Activated CD4-positive, alpha-beta T cell treated with anti-CD3 and anti-CD28 coated beads, Interleukin-2, amount 10 ng/mL, durations not matched to agents 7 days and 5 days (primary cell): ENCODE measurements at places on chromosomes 16 and 17.
A peak's percentile ranks its signal among the peaks of the same experiment; 100 is the strongest.

- H3K4me3 ChIP-seq, result no peak overlapping the region
- no peaks in the 10 kb centered on the region for H3K36me3 ChIP-seq
- no peaks in the 10 kb centered on the region for H3K27me3 ChIP-seq
These were observed 71.8 kb downstream of the IRF8 start for GRCh38 chr16:85970738-85971137.

DNA sequence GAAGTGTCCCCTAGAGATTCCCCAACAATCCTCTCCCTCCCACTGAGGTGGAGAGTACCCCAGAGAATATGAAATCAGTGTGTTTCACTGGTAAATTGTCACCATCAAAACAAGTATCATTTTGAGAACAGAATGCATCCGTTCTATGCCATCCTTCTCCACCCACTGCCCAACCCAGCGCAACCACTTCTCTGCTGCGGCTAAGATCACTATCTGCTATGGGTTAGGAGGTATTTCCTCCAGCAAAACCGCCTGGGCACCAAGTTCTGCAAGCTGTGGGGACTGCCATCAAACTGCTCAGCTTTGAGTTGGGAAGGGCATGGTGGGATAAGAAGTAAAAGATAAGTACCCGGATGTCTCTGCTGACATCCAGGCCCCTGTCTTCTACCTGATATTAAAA is 24.4 kb downstream of the CNTNAP1 start:
- peak; percentile 64 for DNase-seq
- no peak overlapping the region for H3K27ac ChIP-seq
- H3K36me3 ChIP-seq, result peaks cover 88% of the 10 kb centered on the region
- H3K4me3 ChIP-seq, result no peak overlapping the region
- peaks cover 35% of the 10 kb centered on the region for H3K4me1 ChIP-seq

DNA sequence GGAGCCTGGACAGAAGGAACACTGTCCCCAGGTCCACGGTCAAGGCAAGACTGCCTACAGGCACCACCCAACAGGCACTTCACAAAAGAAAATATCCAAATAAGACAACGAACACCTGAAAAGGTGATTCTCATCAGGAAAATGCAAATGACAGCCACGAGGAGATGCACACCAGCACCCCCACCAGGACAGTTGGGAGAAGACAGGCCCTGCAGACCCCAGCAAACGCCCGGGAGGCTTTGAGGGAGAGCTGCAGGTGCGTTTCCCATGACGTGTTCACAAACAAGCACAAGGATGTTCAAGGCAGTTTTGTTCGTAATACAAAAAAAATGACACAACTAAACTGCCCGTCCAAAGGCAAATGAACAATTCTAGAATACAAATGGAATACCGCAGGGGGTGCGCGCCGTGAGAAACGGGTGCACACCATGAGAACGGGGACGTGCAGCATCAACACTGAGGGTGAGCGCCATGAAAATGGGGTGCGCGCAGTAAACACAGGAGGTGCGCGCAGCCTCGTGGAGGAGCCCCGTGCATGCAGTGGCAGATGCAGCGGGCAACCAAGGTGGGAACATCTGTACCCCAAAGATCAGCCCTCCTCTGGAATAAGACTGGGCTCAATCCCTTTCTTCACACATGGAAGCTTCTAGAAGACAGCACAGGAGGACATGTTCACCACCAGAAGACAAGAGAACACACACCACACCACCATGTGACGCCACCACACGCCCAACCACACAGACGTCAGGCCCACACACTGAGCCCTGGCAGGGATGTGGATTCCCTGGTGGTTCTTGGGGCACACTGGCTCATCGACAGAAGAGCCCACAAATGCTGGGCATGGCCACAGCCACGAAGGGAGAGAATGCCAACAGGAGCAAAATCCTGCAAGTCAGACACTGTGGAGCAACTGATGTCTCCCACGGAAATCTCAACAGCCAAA is 91.2 kb downstream of the ZNF778 start:
- no peaks in the 10 kb centered on the region for H3K27me3 ChIP-seq
- H3K36me3 ChIP-seq, result peaks cover 50% of the 10 kb centered on the region
- peaks cover 65% of the 10 kb centered on the region for H3K4me1 ChIP-seq
- peak; percentile 62 for DNase-seq

- H3K27me3 ChIP-seq, result no peaks in the 10 kb centered on the region
- H3K36me3 ChIP-seq, result no peaks in the 10 kb centered on the region
- H3K4me3 ChIP-seq, result no peak overlapping the region
- H3K4me1 ChIP-seq, result peaks cover 6% of the 10 kb centered on the region
- no peak for DNase-seq
- no peak overlapping the region for H3K27ac ChIP-seq
These were observed 5.7 kb upstream of the RAB40B start for GRCh38 chr17:82703935-82704865.

DNA sequence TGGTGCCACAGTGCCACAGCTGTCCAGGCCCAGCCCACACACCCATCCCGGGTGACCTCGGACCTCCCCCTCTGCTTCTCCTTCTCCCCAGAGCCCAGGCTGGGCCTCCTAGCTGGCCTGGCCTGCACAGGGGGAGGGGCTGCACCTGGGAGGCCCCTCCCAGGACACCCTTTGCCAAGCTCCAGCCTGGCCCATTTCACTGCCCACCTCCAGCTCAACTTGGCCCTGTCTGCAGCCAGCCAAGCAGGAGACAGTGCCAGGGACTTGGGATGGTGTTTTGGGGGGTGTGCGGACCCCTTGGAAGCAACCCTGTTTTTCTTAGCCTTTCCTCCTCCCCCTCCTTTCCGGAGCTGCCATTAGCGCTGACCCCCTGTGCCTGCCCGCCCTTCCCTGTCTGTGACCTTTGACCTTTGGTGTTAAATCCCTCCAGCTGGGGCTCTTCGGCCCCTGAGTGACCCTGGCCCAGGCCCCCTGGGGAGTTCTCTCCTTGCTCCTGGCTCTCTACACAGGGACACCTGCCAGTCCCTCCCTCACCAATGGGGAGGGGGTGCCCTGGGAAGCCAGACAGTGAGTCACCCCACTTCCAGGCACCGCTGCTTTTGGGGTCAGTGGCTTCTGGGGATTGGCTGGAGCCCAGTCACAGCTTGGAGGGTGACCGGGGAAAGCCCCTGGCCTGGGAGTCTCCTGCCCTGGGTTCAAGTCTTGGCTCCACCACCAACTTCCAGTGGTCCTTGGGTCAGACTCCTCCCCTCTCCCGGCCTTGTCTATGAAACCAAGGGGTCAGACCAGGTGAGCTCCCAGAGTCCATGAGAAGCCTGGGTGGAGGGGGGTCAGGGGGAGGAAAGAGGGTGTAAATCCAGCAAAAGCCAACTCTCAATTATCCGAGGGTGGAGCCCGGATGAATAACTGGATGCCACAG is 1.9 kb downstream of the GLIS2 start:
- peaks cover 2% of the 10 kb centered on the region for H3K36me3 ChIP-seq
- DNase-seq, result no peak
- H3K4me1 ChIP-seq, result peaks cover 23% of the 10 kb centered on the region
- H3K27ac ChIP-seq, result no peak overlapping the region
- peaks cover 15% of the 10 kb centered on the region for H3K27me3 ChIP-seq

GRCh38 chr16:82368041-82368440 is 198.0 kb upstream of the MPHOSPH6 start:
- no peaks in the 10 kb centered on the region for H3K4me1 ChIP-seq
- DNase-seq, result no peak
- peaks cover 4% of the 10 kb centered on the region for H3K27me3 ChIP-seq
- no peak overlapping the region for H3K4me3 ChIP-seq
- no peaks in the 10 kb centered on the region for H3K36me3 ChIP-seq
- H3K27ac ChIP-seq, result no peak overlapping the region

DNA sequence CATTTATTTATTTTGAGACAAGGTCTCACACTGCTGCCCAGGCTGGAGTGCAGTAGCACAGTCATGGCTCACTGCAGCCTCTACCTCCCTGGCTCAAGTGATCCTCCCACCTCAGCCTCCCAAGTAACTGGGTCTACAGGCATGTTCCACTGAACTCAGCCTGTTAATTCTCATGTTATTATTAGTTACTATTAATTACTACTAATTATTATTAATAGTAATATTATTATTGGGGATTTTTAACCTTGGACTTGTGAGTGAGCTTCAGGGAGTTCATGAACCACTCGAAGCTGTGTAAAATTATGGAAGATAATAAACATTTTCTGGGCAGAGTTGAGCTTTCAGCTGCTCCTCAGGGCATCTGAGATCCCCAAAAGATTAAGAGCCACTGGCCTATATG is 4.6 kb upstream of the STAC2 start:
- DNase-seq, result no peak
- H3K4me3 ChIP-seq, result no peak overlapping the region
- H3K27me3 ChIP-seq, result peaks cover 31% of the 10 kb centered on the region
- no peak overlapping the region for H3K27ac ChIP-seq

DNA sequence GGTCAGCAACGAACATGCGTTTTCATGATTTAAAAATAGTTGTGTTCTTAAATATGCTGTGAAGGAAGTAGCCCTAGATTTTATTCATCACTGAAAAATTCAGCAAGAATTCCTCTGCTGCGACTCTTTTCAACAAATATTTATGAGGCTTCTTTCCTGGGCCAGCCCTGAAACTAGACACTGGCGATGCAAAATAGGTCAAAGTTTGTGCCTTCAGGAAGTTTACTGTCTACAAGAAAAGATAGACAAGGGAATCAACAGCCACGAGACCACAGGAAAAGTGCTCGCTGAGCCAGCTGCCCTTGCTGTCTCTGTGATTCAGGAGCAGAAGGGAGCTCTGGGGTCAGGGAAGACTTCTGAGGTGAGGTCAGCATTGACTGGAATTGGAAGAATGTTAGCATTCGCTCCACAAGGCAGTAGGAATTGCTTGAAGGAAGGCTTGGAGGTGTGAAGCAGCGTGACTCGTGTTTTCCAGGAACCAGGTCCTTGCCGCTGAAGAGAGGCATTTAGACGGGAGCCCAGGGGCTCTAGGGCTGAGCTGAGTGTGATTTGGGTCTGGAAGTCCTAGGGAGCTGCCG is 1.9 kb upstream of the RPL26 start:
- no peaks in the 10 kb centered on the region for H3K27me3 ChIP-seq
- DNase-seq, result no peak
- peak overlapping the region; percentile 98 for H3K27ac ChIP-seq
- peak overlapping the region; percentile 99 for H3K4me3 ChIP-seq
- H3K36me3 ChIP-seq, result peaks cover 30% of the 10 kb centered on the region
- peaks cover 53% of the 10 kb centered on the region for H3K4me1 ChIP-seq

- H3K4me3 ChIP-seq, result peak overlapping the region; percentile 87
- H3K36me3 ChIP-seq, result peaks cover 33% of the 10 kb centered on the region
- peak; percentile 66 for DNase-seq
- peaks cover 49% of the 10 kb centered on the region for H3K4me1 ChIP-seq
- H3K27me3 ChIP-seq, result peaks cover 21% of the 10 kb centered on the region
These were observed 485 bp downstream of the DYNLL2 start for GRCh38 chr17:58083491-58084316.

- H3K36me3 ChIP-seq, result no peaks in the 10 kb centered on the region
- H3K4me1 ChIP-seq, result no peaks in the 10 kb centered on the region
- no peaks in the 10 kb centered on the region for H3K27me3 ChIP-seq
- H3K4me3 ChIP-seq, result no peak overlapping the region
- no peak for DNase-seq
These were observed 220.6 kb upstream of the ZFHX3 start for GRCh38 chr16:73268366-73268993.

DNA sequence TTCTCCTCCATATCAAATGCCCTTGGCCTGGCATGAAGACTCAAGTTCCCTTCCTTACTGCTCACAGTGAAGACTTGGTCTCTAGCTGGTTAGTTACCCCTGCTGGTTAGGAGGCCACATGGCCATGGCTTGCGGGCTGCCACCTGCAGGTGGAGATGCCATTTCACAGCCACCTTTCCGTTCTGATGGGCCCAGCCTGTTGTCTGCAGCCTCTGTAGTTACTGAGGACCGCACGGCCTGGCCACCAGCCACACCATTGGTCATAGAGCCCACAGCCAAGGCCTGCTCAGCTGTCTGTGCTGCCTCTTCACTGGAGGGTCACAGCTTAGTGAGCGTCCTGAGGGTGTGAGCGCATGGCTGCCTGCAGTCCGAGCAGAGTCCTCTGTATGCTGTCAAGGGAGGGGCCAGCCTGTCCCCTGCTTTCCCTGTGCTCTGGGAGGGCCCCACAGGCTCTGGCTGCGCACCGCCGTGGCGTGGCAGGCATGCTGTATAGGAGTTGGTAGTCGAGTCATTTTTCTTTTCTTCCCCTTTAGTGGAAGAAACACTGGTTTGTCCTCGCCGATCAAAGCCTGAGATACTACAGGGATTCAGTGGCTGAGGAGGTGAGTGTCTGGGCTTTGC is 59.2 kb downstream of the PLD6 start:
- peak; percentile 46 for DNase-seq
- H3K36me3 ChIP-seq, result peaks cover 45% of the 10 kb centered on the region
- H3K4me3 ChIP-seq, result no peak overlapping the region
- H3K27ac ChIP-seq, result no peak overlapping the region
- no peaks in the 10 kb centered on the region for H3K27me3 ChIP-seq

GRCh38 chr17:39787743-39788484 is 50.2 kb downstream of the GRB7 start:
- no peaks in the 10 kb centered on the region for H3K27me3 ChIP-seq
- peaks cover 47% of the 10 kb centered on the region for H3K4me1 ChIP-seq
- H3K36me3 ChIP-seq, result peaks cover 67% of the 10 kb centered on the region
- H3K27ac ChIP-seq, result no peak overlapping the region
- no peak overlapping the region for H3K4me3 ChIP-seq
- no peak for DNase-seq

- no peaks in the 10 kb centered on the region for H3K36me3 ChIP-seq
- no peak overlapping the region for H3K27ac ChIP-seq
- peaks cover 31% of the 10 kb centered on the region for H3K27me3 ChIP-seq
- DNase-seq, result peak; percentile 51
These were observed 20.4 kb upstream of the PHB1 start for GRCh38 chr17:49434821-49435670.

DNA sequence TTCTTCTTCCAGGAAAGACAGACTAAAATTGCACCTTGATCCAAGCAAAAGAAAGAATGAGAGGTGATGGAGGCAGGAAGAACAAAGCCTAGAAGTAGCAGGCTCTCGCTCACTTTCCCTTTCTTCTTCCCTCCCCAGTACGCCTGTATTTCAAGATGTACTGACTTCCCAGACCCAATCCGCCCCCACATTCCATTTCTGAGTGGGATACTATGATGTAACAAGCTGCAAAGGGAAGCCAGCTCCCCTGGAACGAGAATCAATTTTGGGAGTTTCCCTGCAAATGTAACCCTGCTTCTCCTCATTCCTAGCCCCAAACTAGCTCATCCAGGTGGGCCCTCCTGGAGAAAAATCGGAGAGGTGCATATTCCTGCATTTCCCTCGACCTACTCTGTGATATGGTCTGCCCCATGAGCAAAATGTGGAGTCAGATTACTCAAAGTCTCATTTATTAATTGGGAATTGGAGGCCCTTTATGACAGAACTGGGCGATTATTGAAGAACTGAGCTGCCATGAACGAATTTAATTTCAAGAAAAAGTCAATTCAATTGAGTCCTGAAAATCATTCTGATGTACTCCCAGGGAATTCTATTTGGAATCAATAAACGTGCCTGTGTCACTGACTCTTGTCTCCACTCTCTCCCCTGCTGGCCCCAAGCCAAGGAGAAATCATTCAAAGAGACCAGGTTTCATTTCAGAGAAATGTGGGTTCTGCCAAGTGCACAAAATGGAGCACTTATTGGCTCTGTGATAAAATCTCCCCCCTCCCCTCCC is 398.9 kb downstream of the SHISA9 start:
- no peak for DNase-seq
- H3K27ac ChIP-seq, result no peak overlapping the region
- H3K4me3 ChIP-seq, result no peak overlapping the region
- no peaks in the 10 kb centered on the region for H3K27me3 ChIP-seq
